Stimulated activated CD8-positive, alpha-beta memory T cell treated with anti-CD3 and anti-CD28 coated beads, Interleukin-7, amount 100 ng/mL, for 4 hours (primary cell): ENCODE measurements at places on chromosomes 11 and 22.

DNA sequence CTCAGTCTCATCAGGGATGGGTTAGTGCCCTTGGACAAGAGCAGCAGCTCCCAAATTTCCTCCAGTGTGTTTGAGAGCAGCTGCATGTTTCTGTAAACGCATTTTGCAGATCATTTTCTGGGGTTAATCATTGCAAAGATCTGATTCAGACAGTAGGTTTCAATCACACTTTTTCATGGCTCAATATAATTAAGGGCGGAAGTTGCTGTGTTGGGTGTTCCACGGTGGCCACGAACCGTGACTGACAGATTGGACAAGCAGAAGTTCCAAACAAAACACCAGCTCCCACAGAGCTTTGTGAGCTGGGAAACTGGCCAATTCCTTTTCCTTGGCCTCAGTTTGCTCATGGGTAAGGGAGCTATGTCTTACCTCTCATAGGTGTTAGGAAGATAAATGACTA is 8.4 kb upstream of the RASSF10 start:
- DNase-seq: no peak

- no peak for DNase-seq
Observed at GRCh38 chr22:18111759-18112330, 1.2 kb downstream of the TUBA8 start.

DNA sequence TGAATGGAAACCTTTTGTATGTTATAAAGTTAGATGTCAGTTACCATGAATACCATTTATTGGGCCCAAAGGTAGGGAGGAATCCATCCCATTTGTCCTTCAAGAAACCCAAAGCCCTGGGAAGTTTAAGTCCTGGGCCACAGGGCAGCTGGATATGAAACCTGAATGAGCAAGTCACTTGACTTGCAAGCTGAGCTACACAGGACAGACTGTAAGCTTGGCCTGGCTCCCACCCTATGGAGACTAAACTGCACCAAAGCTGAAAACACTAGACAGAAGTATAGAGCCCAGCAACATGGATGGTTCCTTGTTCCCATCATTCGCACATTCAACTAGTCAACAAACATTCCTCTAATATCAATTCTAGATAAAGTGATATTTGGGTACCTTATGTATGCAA is 71.3 kb downstream of the KCNC1 start:
- DNase-seq: no peak

GRCh38 chr11:69485337-69486041 is 4.0 kb downstream of the LINC01488 start:
- no peak for DNase-seq

DNA sequence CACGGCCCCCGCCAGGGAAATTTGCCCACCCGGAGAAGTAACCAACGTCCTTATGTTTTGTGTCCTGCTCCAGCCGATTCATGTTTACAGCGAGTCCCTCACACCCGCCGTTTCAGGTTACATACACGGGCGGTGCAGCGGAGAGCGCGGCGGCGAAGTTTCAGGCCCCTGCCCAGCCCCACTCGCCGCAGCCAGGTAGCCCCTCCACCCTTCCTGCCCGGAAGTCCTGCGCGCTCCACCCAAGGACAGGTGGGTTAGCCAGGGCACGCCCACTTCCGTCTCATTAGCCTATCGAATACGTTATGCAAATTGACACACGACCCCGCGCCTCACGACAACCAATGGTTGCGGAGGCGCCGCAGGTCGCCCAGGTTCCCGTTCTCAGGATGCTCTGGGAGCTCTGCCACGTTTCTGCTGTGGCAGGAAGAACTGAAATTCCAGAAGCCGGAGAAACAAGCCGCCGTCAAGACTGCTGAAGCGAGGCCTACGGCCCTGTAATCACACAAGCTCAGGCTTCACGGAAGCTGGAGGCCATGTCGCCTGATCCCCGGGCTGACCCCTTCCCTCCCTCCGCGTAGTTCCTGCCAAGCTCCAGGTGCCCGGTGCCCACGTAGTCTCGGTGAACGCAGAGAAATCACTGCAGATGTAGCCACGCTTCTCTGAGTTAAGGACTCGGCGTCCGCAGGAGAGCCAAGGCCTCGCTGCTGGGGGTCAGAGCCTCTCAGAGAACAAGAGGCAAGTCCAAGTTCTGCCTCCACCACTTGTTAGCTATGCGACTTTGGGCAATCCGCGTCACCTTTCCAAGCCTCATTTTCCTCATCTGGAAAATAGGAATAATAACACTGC is 22.4 kb upstream of the MYH9 start:
- peak; percentile 46 for DNase-seq

GRCh38 chr11:1628506-1629325 is 859 bp upstream of the KRTAP5-5 start:
- peak; percentile 37 for DNase-seq

DNA sequence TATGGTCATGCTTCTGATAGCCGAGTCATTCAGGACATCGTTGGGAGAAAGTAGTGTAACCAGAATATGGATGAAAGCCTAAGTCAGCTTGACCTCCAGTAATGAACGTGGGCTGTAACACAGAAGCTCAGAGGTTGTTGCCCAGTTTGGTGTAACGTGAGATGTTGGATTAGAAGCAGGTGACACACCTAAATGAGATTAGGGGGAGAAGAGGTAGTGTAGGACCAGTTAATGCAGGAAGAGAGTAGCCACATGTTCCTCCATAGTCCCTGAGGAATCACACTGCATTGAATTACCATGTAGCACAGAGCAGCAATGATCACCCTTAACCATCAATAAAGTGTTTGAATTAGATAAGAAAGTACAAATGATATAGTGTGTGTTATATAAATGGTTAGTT is 20.4 kb downstream of the FBXO7 start:
- no peak for DNase-seq

- no peak for DNase-seq
Observed at GRCh38 chr11:68841718-68842426, at the start of gene CPT1A. Gene CPT1A (minus strand): TSS chr11:68841916. CDS start chr11:68815474, 26,442 bp downstream.

DNA sequence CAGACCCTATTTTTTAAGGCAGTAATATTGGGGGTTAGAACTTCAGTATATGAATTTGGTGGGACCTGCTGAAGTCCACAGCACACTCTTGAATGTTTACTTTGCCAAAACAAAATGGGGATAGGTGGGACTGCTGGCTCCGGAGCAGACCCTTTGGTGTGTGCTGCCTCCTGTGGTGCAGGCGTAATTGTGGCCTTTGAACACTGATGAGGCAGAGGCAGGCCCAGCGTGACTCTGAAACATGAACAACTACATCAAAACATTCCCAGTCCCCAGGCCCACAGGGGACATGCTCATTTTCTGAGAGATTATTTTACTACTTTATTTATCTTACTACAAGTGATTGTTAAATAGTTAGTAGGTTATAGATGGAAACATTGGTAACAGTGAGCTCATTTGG is 225.0 kb upstream of the TBCEL start:
- DNase-seq: no peak

- DNase-seq: no peak
Observed at GRCh38 chr11:115848080-115848479, 343.9 kb upstream of the CADM1 start.

DNA sequence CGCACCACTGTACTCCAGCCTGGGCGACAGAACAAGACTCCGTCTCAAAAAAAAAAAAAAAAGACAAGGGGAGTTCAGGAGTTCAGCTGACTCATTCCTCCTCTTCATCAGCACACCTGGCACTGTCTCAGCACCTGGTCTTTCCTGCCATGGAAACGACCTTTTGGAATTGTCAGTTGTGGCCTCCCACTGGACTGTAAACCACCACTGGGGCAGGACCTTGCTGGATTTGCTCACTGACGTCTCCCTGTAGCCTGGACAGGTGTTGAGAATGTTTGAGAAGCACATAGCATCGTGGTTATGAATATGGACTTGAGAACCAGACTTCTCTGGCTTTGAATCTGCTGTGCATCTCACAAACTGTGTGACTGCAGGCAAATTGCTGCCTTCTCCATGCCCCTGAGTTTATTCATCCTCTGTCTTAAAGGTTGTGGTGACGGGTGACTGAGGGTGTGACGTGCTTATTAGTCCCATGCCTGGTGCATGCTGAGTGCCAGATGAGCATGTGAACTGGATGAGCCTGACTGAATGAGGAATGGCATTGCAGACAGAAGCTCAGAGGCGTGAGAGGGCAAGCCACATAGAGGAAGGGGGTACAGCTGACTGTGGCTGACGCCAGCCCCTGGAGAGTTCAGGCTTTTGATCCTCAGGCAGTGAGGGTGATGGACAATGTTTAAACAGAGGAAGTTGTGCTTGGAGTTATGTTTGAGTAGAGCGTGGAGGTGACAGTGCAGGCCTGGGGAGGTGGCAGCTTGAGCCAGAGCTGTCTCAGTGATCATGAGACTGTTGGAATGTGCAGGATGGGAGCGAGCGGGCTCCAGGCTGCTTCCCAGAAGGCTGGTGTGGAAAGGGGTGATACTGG is 12.7 kb downstream of the TOM1 start:
- no peak for DNase-seq

DNA sequence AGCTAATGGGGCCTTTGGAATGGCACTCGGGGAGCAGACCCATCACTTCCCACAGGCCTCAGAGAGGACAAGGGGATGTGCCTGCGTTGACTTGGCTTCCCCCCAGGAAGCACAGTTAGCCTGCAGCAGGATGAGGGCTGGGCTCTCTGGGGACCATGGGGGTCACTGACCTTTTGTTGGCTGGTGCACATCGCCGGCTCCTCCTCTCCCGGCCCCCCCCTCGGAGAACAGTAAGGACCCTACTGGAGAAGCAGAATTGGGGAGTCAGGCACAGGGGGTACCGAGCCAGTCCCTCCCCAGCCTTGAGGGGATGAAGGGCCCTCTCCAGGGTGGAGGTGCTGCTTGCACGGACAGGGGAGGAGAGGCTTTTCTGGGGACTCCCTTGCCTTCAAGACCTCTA is 32.8 kb downstream of the NRXN2 start:
- no peak for DNase-seq

DNA sequence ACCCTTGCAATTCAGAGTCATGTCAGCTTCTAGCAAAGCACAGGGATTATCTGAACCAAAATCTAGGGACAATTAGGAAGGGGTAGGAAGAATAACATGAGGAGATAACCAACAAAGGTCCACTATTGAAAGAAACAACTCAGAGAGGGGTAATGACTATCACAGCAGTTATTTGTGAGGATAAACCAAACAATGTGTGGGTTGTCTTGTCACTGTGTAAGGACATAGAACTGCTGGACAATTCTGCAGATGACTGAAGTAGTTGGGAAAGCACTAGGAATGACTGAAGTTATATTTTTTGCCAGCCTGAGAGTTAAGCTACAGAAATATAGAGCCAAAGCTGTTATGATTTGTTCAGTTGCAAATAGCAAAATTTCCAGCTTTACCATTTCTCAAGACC is 858.4 kb upstream of the CCDC90B start:
- DNase-seq: no peak

- no peak for DNase-seq
Observed at GRCh38 chr11:23772081-23772480, 724.8 kb upstream of the LUZP2 start.

GRCh38 chr11:62671236-62671607 is 251 bp upstream of the UQCC3 start:
- DNase-seq: peak; percentile 13

DNA sequence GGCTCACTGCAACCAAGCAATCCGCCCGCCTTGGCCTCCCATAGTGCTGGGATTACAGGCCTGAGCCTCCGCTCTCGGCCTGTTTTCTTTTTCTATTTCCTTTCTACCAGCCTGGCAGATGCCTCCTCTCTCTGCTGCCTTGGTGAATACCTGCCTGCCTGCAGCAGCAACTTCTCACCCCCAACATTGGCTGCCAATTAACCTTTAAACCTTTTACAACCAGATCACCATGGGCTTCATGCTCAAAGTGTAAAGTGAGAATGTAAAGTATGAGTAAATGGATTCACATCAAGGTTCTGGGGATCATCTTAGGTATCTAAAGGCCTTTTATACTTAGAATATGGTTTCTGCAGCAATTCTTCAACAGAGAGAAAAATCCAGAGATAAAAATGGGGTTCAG is 13.0 kb upstream of the FCHSD2 start:
- DNase-seq: no peak

GRCh38 chr11:126265811-126266210 is 2.9 kb downstream of the SRPRA start:
- no peak for DNase-seq

DNA sequence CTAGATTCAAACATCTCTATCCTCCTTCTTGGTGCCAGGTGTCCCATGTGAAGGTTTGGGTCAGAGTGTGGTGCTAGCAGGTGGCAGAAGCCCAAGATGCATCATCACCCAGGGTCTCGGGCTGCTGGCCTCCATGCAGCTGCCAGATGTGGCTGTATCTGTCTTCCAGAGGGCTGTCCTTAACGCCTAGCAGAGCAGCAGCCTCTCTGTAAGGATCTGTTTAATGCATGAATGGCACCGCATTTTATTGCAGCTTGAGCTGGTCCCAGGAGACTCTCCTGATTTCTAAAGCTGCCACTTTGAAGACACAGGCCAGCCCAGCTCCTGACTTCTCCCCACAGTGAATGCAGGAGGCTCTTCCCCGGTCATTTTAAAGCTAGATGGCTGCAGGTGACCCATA is 26.3 kb downstream of the SLC1A2 start:
- DNase-seq: no peak

GRCh38 chr11:125941619-125942611 is 3.9 kb upstream of the VSIG10L2 start:
- DNase-seq: no peak

DNA sequence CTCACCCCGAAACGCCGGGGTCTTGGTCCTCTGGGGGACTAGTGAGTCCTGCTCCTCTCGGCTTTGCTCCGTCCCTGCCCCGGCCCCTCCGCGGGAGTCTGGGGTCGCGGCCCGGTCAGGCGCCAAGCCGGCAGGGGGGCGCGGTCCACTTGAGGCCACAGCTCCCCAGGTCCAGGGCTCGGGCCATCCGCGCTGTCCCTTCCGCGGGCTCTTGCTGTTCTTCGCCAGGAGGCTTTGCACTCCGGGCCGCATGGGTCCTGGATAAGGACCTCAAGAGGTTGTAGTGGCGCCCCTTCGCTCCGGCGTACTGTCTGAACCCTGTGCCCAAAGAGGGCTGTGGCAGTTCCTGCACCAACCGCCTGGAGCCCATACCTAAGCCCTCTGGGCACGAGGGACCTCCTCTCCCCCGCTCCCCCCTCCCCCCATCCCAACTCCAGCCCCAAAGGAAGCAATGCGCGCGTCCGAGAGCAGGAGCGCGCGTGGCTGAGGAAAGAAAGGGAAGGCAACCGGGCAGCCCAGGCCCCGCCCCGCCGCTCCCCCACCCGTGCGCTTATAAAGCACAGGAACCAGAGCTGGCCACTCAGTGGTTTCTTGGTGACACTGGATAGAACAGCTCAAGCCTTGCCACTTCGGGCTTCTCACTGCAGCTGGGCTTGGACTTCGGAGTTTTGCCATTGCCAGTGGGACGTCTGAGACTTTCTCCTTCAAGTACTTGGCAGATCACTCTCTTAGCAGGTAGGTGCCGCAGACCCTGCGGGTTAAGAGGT is at the start of gene ADM:
Gene ADM, plus strand, starts transcription at position 579 of the 767 bp plus-strand sequence. CDS start 628 bp downstream, outside the sequence.
- DNase-seq: no peak

DNA sequence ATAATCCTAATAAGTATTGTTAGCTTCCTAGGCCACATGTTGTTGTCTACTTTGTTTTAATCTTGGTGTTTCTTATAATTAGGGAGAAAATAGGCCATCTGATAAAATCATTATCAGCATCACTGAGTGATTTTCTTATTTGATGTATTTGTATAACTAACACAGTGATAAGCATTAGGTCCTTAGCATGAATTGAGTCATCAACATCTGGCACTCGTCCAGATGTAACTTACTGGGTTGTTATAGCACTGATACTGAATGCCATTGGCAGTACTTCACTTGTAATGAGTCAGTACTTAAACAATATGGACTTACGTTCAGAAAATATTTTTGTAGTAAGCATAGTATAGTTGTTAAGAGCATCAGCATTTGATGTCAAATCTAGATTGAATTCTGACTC is 16.2 kb downstream of the API5 start:
- no peak for DNase-seq
